ENCODE measurements at places on chromosomes 2 and 18.

- DNase-seq = no peak
These were observed 123.0 kb downstream of the AGAP1 start for GRCh38 chr2:235616885-235617284.

DNA sequence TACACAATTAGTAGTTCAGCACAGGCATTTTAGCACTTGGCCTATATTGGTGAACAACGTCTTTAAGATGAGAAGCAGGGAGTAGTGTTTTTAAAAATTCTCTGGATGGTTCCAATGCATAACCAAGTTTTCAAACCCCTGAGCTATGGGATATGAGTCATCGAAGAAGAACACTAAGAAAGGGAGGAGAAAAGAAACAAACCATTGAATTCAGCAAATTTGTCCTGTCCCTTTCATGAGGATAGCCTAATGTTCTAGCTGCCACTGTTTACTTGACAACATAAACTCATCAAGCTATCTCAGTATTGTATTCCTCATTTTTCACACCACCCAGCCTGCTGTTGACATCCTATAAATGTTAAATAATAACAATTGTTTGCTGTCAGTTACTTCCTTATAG is 158.0 kb downstream of the BARD1 start:
- DNase-seq = no peak

- DNase-seq = no peak
These were observed 8.5 kb upstream of the ANKRD62 start for GRCh38 chr18:12085136-12085535.

DNA sequence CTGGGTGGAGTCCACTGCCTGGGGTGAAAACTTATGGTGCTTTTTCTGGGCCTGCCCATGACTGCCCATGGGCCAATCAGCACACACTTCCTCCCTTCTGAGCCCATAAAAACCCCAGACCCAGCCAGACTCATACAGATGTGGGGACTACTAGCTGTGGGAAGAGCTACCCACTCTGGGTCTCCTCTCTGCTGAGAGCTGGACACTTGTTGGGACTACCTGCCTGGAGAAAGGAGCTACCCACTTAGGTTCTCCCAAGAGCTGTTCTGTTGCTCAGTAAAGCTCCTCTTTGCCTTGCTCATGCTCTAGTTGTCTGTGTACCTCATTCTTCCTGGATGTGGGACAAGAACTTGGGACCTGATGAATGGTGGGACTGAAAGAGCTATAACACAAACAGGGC is 119.6 kb upstream of the SLC38A11 start:
- DNase-seq = no peak

- no peak for DNase-seq
These were observed 162.1 kb downstream of the UBE2E3 start for GRCh38 chr2:181142514-181142913.

DNA sequence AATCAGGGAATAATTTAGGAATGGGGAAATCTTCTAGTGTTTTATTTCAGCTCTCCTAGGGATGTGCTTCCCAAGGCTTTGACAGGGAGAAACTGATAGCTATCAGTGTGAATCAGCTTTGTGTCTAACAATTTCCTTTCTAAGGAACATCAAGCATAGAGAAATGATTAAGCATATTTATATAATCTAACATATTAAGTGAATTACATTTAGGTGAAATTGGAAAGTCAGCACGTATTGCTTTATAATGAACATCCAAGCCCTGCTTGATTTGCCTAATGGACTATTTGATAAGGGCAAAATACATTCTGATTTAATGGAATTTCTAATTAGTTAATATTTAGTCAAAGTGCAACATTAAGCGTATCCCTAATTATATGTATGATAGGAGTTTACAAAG is 19.5 kb upstream of the TSPYL6 start:
- no peak for DNase-seq

GRCh38 chr2:31694444-31694843 is 113.7 kb upstream of the SRD5A2 start:
- DNase-seq = no peak

DNA sequence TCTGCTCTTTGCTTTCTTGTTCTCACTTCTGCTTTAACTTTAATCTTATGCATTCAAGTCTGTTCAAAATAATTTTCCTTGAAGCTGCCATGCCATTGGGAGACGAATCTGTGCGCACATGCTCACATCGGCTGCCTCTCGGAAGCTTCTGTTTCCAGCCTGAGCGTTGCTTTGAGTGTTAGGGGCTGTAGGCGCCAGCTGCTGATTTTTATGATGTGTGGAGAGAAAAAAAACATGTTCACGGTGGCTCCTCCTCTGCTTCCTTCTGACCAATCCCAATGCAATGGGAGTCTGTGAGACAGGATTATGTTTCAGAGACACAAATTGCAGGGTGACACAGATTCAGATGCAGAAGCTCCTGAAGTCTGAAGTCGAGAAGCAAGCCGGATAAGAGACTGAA is at the start of gene MC4R:
TSS of gene MC4R (minus strand) at position 180 of the 400 bp plus-strand sequence. CDS start 426 bp downstream, outside the sequence.
- no peak for DNase-seq

- DNase-seq = no peak
These were observed 31.8 kb downstream of the CREG2 start for GRCh38 chr2:101355401-101356054.

DNA sequence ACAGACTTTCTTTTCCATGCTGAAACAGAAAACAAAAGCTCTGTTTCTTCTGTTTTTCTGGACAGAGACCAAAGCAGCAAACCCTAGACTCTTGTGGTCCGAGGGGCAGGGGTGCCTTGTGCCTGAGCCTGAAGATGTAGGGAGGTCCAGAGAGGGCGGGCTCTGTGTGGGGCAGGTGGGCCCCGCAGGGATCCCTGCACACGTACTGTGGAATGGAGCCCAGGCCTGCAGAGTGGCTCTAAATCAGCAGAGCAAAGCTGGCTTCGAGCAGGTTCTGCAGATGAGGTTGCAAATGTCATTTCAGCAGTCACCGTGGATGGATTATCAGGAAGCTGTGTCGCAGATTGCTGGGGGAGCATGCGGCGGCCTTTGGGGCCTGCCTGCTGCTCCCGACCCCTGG is 438.6 kb downstream of the RNF144A start:
- DNase-seq = no peak

- DNase-seq = no peak
These were observed at the start of gene HOXD11 for GRCh38 chr2:176106581-176107539. Gene HOXD11, plus strand, starts transcription at chr2:176107280. Its CDS starts 76 bp downstream, at chr2:176107356.

GRCh38 chr2:182593394-182593975 is 122.6 kb upstream of the DNAJC10 start:
- no peak for DNase-seq

DNA sequence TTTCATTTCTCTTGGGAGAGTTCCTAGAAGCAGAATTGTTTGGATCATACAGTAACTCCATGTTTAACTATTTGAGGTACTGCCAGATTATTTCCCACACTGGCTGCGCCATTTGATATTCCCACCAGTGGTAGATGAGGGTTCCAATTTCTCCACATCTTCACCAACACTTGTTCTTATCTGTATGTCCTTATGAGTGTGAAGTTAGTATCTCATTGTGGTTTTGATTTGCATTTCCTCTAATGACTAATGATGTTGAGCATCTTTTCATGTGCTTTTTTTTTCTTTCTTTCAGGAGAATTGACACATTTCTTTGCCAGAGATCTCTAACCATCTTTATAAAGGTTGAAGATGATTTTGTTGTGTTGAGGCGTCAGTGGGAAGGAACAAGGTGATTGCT is 4.1 kb upstream of the MGAT5 start:
- no peak for DNase-seq

DNA sequence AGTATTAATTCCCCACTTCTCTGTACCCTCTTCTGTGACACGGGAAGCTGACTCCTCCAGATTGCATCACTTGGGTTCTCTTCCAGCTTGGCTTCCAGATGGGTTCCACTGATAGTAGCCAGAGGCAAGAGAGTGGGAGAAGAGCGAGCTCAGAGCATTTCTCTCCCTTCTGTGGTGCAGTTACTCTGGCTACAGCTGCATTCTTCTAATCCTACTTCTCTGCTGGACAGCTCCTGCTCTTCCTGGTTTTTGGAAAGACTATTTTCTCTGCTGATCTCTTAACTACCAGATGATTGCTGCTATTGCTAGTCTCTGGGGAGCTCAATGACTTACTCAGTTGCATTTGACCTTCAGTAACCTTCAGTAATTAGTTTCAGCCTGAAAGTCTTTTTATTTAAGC is 187.5 kb upstream of the MAP2 start:
- no peak for DNase-seq

- no peak for DNase-seq
These were observed 161.8 kb upstream of the KLF7 start for GRCh38 chr2:207327513-207327912.

DNA sequence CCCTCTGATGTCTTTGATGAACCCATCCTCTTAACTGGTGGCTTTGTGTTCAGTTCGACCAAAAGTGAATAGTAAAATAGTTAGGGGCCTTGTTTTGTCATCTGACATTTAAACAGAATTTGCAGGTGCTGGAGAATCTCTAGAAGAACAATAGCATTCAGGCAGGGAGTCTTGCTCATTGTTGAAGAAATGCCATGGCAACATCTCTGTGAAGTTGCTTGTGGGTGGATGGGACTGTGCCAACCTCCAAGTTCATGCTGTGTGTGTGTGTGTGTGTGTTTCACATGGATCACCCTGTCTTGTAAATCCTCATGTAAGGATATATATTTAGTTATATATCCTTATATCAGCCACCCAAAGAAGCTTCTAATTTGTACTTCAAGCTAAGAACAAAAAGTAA is 66.7 kb downstream of the SKA1 start:
- DNase-seq = no peak

DNA sequence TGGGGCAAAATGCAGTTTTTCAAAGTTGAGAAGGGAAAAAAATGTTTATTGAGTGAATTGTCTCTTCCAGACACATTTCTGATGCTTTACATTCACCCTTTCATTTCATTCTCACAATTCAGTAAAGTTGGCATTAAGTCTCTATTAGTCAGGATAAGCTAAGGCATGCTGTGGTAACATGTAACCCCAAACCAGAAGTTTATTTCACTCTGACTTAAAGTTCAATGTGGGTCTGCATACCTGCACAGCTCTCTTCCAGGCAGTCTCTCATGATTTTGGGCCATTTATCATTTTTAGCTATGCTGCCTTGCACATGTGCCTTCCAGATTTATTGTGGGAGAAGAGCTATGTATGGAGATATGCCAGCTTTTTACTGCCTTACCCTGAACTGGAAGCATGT is 48.0 kb downstream of the DDX18 start:
- no peak for DNase-seq

DNA sequence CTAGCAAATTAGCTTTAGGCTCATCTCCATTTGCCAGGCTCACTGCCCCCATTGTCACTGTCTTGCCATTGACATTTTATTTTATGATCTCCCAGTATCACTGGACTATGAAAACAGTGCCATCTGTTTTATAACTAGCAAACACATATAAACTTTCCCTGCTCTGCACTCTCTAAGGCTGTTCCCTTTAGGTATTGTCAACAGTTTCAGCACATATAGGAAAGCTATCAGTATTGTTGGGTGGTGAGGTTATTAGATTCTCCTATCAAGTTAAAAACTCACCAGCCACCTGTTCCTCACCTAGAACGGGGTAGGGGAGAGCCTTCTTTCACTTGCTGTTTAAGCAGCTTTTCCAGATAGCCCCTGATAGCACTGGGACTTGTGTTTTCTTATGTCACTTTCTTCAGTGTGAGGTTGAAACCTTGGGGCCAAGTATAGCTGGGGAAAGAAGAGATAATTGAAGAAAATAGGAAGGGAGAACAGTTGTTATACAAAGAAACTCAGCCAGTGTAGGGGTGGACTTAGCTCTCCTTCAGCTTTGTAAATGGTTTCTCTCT is 32.5 kb downstream of the CFLAR start:
- DNase-seq = no peak

DNA sequence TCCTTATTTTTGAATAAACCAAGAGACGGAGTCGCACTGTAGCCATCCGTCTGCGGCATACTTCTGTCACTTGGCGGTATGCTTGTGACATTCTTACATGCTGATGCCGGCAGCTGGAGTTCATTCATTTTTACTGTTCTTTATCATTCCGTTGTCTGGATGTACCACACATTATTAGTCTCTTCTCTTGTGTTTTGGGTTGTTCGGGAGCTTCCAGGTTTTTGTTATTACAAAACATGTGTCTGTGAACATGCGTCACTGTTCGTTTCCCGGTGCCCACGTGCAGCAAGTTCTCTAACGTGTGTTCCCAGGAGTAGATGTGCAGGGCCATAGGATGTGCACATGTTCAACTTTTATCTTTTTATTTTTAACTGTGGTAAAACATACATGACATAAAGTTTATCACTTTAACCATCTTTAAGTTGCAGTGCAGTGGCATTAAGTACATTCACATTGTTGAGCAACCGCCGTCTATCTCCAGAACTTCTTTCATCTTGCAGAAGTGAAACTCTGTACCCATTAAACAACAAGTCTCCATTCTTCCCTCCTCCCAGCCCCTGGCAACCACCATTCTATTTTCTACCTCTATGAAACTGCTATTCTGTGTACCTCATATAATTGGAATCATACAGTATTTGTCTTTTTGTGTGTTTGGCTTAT is 40.1 kb downstream of the MTCL1 start:
- DNase-seq = no peak

DNA sequence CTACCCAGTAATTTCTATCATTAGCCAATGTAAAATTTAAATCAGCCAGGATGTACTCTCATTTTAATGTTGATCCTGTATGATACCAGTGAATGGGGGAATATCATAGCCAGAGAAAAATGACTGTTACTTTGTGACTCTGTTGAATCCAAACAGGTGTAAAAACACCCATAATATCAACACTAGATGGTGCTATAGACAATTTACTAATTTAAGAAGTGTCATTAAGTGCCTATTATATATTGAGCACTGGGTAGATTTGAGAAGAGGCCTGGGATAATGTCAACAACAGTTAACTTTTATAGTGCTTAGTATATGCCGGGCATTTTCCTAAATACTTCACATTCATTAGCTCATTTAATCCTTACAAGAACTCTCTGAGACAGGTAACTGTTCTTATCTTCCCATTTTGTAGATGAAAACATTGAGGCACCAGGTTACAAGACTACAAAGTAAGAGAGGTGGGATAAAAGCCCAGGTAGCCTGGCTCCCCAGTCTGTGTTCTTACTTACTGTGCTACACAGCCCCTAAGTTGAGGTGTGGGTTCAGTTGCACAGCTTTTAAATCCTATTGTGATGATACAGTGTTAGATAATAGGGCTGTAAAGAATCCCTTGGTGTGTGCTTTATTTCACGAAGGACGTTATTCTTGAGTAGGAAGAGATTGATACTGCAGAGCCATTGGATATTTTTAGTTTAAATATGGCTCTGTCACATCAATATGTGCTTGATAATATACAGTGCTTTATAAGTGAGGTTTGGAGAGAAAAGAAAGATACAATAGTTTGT is 325.5 kb downstream of the AGPS start:
- no peak for DNase-seq

GRCh38 chr2:179613701-179614100 is 247.7 kb downstream of the ZNF385B start:
- DNase-seq = no peak

- DNase-seq = no peak
These were observed 227.3 kb upstream of the RAB12 start for GRCh38 chr18:8381821-8382459.

- no peak for DNase-seq
These were observed 387.6 kb downstream of the ZEB2 start for GRCh38 chr2:144132357-144132756.

- no peak for DNase-seq
These were observed 103.2 kb downstream of the PTGR3 start for GRCh38 chr18:75105551-75106254.
